ENCODE measurements at places on chromosomes 16 and 17. TPM values are rescaled to one million over a fixed set of nuclear protein-coding genes. Genes with fewer than 3 reads are reported as not detected.

- DNase-seq, result no peak
These were observed 167.8 kb downstream of the KATNIP start for GRCh38 chr16:27717726-27718125.

DNA sequence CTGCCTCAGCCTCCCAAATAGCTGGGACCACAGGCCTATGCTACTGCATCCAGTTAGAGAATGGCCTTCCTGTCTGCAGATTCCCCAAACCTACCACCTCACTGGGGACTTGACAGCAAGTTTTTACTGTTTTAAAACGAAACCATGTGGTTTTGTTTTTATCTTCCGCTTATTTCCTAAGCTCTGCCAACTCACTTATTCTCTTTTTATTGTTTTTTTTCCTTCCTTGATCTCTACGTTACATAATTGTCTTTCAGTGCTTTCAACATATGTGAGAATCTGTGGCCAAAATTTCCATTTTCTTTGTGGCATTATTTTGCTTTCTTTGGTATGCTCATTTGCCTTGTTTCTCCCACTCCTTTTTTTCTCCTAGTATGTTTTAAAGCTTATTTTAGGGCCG is 14.6 kb upstream of the SLC38A7 start:
- no peak for DNase-seq

The EARS2 gene
- total RNA-seq, result 20.1 TPM

GRCh38 chr17:69503711-69504110 is 89.2 kb downstream of the MAP2K6 start:
- DNase-seq, result no peak

DNA sequence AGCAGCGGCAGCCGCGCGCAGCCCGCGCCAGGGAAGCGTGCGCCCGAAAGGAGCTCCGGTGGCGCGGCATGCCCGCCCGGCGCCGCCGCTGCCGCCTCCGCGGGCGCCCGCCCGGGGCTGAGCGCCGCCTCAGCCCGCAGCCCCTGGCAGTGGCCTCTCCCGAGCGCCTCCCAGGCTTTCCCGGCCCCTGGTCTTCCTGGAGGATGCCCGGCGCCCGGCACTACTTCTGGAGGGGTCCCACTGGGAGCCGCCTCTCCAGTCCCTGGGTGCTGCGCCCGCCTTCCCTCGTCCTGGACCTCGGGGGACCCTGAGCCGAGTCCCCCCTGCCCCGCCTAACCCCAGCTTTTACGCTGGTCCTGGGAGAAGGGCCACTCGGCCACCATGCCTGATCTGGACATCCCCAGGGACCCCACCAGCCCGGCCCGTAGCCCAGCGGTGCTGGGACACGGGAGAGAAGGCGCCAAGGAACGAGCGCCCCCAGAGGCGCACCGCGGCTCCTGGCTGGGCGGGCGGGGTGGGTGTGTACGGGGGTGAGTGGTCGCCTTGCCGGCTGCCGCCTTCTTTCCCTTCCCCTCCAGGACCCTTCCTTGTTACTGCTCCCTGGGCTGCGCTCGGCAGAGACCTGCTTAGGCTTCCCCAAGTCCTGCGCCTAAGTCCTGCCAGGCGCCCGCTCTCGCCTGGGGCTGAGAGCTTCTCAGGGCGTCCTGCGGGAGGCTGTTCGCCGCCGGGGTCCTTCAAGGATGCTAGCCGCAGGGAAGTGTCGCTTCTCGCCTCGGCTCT is 704 bp downstream of the ASIC2 start:
- no peak for DNase-seq

The SCNN1B gene
- total RNA-seq, result 5.8 TPM

The MEIOC gene
- not detected for total RNA-seq

DNA sequence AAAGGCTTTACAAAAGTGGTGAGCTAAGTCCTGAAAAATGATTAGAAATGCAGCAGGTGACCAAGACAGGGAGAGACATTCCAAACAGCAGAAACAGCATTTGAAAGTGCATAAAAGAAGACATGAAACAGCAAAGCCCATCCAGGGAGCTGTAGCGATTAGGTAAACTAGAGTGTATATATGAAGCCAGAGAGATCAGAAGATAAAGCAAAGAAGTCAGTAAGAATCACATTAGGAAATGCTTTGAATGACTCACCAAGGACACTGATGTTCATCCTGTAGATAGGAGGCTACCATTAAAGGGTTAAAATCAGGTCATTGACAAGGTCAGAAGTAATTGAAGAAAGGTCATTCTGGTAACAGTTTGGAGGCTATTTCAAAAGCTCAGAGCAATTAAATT is 27.6 kb upstream of the VAT1L start:
- DNase-seq, result no peak

- DNase-seq, result peak; percentile 86
These were observed 2.8 kb downstream of the PRKAR1A start for GRCh38 chr17:68514831-68515635.

GRCh38 chr16:10980813-10981212 is 36.4 kb downstream of the CLEC16A start:
- DNase-seq, result no peak

DNA sequence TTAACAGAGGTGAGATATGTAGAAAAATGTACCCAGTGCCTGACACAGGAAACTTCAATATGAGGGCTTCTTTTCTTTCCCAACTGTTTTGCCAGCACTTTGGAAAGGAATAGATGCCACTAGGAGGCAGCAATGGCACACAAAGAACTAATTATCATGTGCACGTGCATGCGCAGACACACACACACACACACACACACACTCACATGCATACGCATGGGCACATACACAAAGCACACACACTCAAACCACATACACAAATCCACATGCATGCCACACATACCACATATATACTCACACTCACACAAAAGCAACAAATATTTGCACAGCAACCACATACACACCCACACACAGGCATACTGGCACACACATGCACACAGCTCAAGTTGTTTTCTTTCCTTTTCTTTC is 8.8 kb upstream of the CEP112 start:
- DNase-seq, result peak; percentile 70

DNA sequence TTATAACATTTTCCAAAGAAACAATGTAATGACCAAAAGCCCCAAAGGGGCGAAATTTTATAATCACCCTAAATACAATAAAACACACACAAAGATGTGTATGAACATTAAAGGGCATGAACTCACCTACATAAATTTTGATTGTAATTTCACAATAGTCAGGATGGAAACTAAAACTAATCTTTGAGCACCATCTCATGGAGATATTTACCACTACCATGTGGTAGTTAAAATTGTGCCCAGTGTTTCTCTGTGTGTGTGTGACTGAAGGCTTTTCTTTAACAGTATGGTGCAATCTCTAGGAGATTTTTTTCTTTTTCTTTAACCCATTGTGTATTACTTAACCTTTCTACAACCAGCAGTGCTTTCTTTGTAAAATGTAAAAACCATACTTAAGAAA is 19.7 kb upstream of the MEIOC start:
- DNase-seq, result peak; percentile 45

The SOX9 gene
- 1.2 TPM for total RNA-seq

GRCh38 chr17:81487487-81488275 is 24.9 kb downstream of the ACTG1 start:
- no peak for DNase-seq

The PRSS53 gene
- total RNA-seq, result 1.1 TPM

- no peak for DNase-seq
These were observed 28.7 kb downstream of the WIPI1 start for GRCh38 chr17:68428498-68429172.

The CACNA1G gene
- total RNA-seq, result not detected
